ENCODE measurements at places on chromosomes 11 and 22. TPM values are rescaled to one million over a fixed set of nuclear protein-coding genes. Genes with fewer than 3 reads are reported as not detected.

MMP13 gene
- not detected for total RNA-seq

RIC3 gene
- total RNA-seq = 7.4 TPM

ZP1 gene
- total RNA-seq = not detected

MPZL2 gene
- 3.0 TPM for total RNA-seq

CBY1 gene
- total RNA-seq = 11.2 TPM

MRPL17 gene
- 69.4 TPM for total RNA-seq

GRCh38 chr22:20664594-20664959, 109.3 kb upstream of the SERPIND1 start:
- no peak for DNase-seq

DNA sequence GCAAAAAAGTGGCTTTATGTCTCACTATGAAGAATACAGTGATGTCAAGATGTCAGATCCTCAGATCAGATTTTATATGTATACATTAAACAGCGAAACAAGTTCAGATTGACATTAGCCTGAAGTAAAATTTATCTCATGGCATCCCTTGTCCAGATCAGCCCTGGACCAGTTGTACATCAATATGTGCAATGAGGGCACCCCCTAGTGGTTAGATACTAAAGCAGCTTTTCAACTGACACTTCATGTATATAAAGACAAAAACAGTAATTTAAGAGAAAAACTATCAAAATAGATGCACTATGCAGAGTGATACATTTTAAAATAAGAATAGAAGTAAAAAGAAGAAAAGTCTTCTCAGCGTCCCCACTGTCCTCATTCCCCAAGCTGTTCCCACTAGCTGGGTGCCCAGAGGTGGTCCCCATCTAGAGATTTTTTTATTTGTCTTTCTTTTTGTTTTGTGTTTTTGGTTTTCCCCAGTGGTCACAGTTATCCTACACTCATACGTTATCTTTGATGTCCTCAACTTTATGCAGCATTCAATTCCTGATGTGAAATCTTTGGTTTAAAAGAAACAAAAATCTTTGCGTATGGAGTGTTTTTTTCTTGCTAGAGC, 2193.4 kb upstream of the RAG2 start:
- DNase-seq = no peak

DNA sequence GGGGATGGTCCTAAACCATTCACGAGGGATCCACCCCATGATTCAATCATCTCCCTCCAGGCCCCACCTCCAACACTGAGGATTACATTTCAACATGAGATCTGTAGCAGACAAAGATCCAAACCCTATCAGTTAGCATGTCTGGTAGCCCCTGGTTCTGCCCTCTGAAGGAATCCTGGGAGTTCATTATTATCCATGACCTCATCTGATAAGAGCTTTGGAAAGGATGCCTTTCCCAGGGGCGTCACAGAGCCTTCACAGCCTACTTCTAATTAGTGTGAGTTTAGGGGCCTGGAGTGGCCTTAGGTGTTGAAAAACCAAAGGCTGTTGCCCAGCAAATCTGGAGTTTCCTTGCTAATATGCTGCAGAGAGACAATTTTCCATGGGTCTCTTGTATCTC, 8.6 kb upstream of the EIF3M start:
- no peak for DNase-seq

DNA sequence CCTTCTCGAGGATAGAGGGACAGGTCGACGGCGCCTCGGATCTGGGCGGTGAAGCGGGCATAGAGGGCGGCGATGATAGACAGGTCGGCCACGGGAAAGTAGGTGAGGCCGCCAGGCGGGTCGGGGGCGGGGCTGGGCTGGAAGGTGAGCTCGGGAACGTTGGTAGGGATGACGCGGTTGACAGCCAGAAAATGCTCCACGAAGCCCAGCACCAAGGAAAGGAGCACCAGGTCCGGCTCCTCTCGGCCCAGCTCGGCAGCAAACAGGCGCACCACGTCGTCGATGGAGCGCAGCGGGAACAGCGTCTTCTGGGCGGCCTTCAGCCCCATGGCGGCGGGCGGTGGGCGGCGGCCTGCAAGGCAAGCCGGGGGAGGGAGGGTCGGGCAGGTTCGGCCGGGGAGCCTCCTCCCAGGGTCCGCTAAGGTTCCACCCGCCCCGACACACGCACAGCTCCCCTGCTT, 540 bp downstream of the MEN1 start:
- DNase-seq = peak; percentile 43

GRCh38 chr11:34174412-34175041, 69.1 kb downstream of the NAT10 start:
- DNase-seq = peak; percentile 86

DNA sequence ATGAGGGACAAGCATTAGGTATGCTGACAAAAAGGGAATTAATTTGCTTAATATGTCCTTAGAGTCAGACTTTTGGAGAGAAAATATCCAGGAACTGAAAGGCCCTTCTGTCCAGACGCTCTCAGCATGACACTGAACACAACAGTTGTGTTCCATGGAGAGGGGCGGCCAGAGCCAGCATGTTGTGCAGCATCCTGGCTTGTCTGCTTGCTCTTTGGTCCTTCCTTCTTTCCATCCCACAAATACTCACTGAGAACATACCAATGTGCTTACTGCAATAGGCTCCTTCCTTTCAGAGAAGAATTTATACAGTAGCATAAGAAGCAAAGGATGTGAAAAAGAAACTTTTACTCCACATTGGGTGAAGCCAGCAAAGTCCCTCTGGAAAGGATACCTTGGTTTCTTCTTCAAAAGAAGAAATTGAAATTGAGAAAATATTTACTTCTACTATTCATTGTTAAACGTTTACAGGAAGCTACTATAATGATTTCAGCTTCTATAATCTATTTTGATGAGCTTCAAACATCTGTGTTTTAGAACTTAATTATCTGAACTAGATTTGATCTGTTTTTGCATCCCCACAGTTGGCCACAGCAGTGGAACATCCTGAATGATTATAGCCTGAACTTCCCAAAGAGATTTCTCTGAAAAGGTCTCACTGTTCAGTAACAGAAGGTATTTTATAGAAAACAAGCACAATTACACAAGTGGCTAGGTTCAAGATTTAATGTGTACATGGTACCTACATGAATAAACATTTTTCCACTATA, 304.1 kb upstream of the PITPNB start:
- DNase-seq = no peak

DNA sequence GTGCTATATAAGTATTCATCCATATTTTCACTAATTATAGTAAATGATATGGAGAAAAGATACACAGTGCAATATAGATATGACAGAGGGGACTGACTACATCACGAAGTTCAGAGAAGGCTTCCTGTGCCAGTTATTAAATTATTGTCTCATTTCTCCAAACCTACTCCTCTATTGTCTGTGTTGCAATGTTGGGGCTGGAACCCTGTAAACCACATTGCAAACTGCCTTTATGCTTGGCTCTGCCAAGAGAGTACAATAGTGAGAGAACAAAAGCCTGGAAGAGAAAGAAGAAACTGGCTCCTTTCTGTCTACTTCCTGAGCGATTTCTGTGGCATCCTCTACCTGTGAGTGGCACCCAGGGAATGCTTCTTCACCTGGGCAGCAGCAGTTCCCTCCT, 46.4 kb downstream of the ME3 start:
- no peak for DNase-seq

GRCh38 chr11:122439866-122440810, 215.4 kb upstream of the UBASH3B start:
- DNase-seq = no peak

DNA sequence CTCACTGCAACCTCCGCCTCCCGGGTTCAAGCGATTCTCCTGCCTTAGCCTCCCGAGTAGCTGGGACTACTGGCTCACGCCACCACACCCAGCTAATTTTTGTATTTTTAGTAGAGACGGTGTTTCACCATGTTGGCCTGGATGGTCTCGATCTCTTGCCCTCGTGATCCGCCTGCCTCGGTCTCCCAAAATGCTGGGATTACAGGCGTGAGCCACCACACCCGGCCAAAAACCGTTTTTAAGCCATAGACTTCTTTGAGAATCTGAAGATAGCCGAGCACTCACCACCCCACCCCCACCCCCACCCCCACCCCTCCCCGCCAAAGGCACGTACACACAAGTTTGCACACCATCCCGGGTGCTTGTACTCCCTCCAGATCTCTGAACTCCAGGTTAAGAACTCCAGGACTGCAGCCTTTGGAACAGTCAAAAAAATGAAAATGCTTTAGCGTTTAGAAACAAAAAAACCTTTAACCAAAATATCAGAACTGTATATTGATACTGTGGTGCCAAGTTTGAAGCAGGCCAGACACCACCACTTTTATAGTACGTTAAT, 1.5 kb downstream of the CRKL start:
- no peak for DNase-seq

DNA sequence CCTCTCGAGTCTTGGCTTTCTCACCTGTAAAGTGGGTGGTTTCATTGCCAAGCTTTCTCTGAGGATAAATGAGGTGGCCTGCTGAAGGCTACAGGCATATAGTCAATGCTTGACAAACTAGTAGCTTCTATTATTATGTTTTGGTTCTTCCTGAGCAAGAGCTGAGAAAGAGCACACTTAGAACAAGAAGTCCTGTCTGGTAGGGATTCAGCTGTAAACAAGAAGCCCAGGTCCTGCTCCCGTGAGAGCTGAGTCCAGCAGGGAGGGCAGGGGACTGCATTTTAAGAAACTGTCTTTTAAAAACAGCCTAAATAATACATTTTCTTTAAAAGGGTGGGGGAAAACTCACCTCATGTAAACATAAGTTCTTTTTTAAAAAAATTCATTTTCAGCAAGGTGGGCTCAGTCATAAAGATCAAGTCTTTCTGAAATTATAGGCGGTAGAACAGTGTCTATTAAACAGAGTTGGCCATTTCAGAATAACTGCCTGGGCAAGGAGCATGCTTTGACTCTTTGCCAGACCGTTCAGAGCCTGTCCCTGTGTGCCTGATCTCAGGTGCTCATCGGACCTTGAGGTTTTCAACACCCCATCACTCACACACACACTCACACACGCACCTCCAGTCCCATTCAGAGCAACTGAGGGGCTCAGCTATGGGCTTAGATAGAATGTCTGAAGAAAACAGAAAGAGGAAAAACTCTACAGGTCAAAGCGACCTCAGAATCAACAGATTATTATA, 29.2 kb upstream of the MYO18B start:
- no peak for DNase-seq

- peak; percentile 50 for DNase-seq
Measured at GRCh38 chr11:18727479-18728236, 1.7 kb upstream of the IGSF22 start.

GRCh38 chr11:134659882-134660281, 247.8 kb upstream of the B3GAT1 start:
- DNase-seq = peak; percentile 12

DNA sequence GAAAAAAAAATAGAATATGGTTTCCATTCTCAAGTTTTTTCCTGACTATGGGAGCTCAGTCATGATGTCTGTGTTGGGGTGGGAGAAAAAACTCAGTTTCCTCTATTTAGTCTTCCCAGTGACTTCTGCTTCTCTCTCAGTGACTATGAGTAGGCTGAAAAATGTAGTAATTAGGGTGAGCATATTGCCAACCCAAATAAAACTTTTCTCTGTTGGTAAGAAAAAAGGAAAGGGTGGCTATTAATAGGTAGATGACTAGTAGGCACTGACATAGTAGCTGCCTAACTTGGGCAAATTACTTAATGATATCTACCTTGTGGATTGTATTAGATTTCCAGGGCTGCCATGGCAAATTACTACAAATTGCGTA, 34.2 kb upstream of the BIRC3 start:
- DNase-seq = no peak

GRCh38 chr22:47627556-47628253, 865.3 kb downstream of the TBC1D22A start:
- DNase-seq = no peak

- no peak for DNase-seq
Measured at GRCh38 chr22:40487663-40488249, 117.4 kb downstream of the SGSM3 start.

DNA sequence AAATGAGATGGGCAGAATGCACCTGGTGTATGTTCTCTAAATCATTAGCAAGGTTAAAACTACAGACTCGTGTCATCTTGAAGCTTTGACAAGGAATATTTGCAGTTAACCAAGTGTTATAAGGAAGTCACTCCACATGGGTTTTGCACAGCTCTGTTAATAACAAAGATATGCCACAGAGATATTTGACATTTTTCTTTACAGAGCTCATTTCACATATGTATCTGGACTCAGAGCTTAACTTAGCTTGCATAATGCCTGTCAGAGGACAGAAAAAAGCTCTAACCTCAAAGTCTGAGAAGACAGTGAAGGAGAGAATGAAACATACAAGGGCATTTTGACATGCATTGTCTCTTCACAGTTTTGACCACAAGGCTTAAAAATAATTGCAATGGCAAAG, 105.5 kb downstream of the C11orf87 start:
- DNase-seq = no peak

- DNase-seq = no peak
Measured at GRCh38 chr11:75505916-75506692, 19.6 kb downstream of the GDPD5 start.

DNA sequence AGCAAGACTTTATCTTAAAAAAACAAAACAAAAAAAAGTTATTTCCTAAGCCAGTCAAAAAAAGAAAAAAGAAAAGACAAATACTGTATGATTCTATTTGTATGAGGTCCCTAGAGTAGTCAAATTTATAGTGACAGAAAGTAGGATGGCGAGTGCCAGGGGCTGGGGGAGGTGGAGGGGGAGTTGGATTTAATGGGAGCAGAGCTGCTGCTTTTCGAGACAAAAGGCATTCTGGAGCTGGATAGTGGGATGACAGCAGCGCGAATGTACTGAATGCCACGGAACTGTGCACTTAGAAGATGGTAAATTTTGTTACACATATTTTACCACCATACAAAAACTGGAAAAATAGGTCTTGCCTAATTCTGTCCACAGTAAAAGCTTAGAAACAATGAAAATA, 17.8 kb upstream of the SYT8 start:
- DNase-seq = no peak

DNA sequence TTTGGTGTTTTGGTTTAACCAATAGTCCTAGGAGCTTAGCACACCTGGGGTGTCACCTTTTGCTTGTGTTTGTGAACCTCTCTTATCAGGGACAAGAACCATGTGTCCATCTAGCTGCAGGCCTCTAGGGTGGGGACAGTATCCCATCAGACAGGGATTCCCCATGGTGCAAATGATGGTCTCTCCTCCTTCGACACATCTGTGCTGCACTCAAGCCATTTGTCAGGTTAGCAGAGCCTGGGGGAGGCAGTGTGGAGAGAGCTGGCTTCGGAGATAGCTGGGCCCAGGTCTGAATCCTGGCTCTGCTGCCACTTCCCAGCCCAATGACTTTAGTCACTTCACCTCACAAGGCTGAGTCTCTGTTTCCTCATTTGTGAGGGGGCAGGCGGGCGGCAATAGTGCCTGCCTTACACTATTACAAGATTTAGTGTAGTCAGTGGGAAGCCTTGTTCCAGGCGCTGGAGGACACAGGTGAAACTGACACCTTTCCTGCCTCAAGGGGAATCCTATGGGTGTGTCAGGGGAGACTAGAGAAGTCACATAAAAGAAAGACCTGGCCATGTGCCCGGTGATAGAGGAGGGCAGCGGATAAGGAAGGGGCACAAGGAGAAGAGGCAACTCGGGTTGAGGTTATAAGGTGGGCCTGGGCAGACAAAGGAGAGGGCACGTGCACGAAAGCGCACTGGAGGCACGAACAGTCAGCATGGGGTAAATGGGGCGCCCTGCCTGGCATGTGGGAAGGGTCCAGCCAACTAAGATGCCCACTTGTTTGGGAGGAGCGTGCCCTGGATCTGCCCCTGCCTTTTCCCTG, 12.6 kb downstream of the KLHL35 start:
- DNase-seq = no peak

GRCh38 chr11:13114566-13115379, 105.7 kb downstream of the RASSF10 start:
- DNase-seq = no peak
